Breast epithelium (tissue), 4 donors: ENCODE measurements at places on chromosomes 1 and 21.

- no peak for DNase-seq
Observed at GRCh38 chr1:164311377-164311776, 247.6 kb upstream of the PBX1 start.

GRCh38 chr1:16124377-16125087, 31.3 kb downstream of the EPHA2 start:
- no peak for DNase-seq

DNA sequence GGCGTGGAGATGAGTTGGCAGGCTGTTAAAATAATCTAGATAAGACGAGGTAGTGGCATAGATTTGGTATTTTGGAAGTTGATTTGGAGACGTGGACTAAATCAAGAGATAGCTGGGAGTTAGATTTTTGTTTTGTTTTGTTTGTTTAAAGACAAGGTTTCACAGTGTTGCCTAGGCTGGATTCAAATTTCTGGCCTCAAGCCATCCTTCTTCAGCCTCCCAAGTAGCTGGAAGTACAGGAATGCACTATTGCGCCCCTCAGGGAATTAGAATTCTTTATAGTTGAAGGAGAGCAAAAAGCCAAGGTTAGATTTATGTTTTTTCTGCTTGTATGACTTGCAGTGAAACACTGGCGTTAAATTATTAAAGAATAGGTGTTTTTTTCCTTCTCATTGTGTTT, 22.3 kb upstream of the SNRPE start:
- DNase-seq = no peak

DNA sequence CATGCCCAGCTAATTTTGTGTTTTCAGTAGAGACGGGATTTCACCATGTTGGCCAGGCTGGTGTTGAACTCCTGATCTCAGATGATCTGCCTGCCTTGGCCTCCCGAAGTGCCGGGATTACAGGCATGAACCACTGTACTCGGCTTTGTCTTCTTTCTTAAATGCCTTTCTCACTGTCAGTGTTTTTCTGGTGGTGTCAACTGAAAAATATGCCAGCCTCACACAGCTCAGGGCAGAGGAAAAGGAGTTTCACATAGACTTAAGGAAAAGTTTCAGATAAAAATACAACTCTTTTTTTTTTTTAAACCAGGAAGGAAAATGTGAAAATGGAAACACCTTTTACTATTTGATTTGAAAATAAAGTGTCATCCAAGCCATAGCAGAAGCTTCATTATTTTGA, 4.6 kb upstream of the MAB21L3 start:
- DNase-seq = no peak

DNA sequence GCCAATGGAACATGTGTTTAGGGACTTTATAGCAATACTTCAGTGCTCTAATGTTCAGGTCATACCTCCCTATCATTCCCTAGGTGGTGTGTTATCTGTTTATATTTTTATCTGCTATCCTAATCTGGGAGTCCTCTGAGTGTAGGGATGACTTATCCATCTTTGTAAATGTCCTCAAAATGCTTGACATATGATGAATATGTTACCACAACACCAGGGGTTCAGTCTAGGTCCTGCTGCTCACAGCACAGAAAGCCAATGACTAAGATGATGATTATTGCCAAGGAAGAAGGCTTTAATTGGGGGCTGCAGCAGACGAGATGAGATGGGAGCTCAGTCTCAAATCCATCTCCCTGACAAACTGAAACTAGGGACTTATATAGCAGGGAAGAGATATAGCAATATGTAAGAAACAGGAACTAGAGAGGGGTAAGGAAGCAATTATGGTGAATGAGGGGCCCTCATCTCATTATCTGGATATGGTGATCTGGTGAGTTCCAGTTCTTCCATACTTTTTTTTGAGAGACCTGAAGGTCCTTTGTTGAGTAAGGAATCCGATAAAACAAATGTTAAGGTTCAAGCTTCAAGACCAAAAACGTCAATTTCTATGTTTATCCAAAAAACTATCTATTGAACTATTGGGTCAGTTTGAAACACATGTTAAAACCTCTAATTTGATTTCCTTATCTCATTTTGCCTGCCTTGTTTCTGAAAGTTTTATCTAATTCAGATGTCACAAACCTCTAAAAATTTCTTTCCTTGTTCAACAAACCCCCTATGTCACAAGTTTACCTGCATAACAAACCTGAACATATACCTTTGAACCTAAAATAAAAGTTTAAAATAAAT, 256.7 kb upstream of the CACYBP start:
- no peak for DNase-seq

DNA sequence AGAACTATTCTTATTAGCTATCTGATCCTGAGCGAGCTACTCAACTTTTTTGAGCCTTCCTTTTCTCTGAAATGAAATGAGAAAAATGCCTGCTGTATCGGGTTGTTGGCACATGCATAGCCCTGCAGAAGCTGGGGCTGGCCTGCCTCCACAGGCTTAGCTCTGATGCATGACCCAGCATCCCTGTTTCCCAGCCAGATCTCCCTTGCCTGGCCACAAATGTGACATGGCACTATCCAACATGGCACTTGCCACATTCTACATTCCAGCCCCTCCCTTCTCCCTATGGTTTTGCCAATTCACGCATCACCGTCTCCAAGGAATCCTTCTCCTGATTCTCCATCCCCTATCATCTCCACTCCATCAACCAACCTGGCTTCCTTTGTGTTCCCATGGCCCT, 13.8 kb downstream of the RNU5D-1 start:
- DNase-seq = no peak

- no peak for DNase-seq
Observed at GRCh38 chr1:82392946-82393345, 592.2 kb downstream of the ADGRL2 start.

GRCh38 chr1:233735847-233736246, 121.9 kb downstream of the KCNK1 start:
- DNase-seq = no peak

DNA sequence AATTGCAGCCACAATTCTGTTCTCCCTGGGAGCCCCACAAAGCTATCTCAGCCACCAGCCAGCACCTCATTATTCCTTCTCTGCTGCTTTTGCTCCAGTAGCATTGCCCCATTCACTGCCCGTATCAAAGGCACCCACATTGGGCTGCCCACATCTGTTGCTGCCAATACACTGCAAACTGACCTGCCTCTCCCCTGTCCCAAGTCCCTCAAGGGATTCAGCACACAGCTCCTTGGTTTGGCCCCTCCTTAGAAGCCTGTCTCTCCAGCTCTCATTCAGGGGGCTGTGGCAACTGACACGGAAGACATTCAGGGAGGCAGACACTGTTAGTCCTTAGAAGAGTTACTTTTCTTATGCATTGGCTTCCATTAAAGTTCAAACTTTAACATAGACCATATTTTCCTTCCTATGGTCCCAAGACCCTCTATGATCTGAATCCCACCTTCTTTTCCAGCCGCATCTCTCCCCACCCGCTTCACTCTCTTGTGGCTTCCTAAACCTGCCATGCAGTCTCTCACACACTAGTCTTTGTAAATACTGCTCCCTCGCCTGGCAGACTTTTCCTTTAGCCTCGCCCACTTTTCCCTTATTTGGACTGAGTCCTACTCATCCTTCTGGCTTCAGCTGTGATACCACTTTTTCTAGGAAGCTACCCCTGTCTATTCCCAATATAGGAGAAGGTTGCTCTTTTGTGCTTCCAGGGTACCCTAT, 19.3 kb upstream of the KLHDC8A start:
- DNase-seq = no peak

- DNase-seq = no peak
Observed at GRCh38 chr1:90591355-90591969, 125.6 kb downstream of the BARHL2 start.

- DNase-seq = no peak
Observed at GRCh38 chr1:1732381-1732780, 8.2 kb upstream of the CDK11A start.

DNA sequence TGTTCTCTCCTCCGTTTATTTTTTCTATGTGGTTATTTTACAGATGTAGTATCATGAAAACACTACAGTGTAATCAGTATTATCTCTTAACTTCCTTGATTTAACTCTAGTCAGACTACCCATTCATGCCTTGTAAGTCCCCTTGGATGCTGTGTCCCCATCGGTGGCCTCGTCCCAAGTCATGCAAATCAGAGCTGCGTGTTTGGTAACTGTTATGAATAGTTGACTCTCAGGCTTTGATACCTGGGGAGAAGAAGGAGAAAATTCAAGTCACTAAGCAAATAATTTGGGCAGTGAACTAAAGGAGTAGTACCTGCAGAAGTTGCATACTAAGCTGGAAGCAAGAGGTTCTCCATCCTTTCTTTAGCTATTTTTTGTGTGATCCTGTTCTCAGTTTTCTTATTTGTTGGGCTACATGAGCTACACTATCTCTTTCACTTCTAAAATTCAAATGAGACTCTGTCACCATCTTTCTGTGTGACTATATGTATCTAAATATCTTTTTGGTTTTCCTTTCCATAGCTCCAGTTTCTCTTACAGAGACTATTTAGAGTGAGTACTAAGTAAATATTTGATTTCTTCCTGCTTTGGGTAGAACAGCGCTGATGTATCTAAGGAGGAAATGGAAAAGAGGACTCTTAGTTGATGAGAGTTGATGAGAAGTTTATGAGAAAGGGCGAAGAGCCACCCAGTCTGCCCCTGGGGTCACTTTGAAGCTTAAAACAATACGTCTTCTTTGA, 50.9 kb downstream of the VANGL2 start:
- no peak for DNase-seq

- DNase-seq = no peak
Observed at GRCh38 chr1:54808443-54809207, 7.5 kb upstream of the TTC22 start.

GRCh38 chr21:43578677-43579303, 80.5 kb downstream of the HSF2BP start:
- no peak for DNase-seq

- peak; percentile 30 for DNase-seq
Observed at GRCh38 chr1:172322219-172323061, 98.0 kb upstream of the C1orf105 start.

- no peak for DNase-seq
Observed at GRCh38 chr1:6409053-6409452, 10.7 kb downstream of the HES2 start.

DNA sequence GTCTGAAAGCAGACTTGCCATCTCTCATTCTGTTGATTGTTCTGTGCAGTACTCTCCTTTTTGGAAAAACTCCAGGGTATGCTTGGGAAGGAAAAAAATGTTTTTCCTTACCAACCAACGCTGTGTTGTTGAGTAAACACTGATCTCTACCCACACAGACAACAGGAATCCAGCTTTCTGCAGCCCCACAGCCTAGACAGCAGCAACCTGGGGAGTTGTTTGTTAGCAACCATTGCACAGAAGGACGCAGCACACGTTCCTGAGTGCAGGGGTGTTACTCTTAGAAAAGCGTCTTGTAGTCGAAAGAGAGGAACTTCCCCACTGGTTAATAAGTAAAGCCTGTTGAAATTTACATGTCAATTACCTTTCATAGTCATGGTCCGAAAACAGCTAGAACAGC, 56.6 kb downstream of the SMYD2 start:
- no peak for DNase-seq
